ENCODE measurements at places on chromosomes 1 and 21.

GRCh38 chr1:180946056-180946455 lies 33.4 kb downstream of the KIAA1614 start:
- DNase-seq, result no peak

GRCh38 chr1:210536254-210536961 lies 207.7 kb downstream of the HHAT start:
- DNase-seq, result no peak

DNA sequence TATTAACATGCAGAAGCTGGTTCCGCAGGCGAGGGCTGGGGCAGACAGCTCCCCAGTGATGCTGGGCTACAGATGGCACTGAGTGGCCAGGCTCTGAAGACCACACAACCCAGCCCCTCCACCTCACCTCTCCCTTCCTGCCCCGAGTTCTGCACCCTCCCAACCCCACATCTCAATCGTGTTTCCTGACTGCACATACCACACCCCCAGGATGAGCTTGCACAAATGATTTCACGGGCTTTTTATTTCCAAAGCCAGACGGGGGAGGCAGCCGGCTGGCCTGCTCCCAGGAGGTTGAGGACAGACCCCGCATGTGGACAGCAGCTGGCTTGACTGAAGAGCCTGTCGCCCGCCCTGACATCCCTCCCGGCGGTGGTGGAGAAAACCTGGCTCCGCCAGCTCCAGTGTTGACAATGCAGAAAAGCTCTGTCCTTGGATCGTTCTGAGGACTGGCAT lies 21.4 kb upstream of the ALDH4A1 start:
- DNase-seq, result no peak

DNA sequence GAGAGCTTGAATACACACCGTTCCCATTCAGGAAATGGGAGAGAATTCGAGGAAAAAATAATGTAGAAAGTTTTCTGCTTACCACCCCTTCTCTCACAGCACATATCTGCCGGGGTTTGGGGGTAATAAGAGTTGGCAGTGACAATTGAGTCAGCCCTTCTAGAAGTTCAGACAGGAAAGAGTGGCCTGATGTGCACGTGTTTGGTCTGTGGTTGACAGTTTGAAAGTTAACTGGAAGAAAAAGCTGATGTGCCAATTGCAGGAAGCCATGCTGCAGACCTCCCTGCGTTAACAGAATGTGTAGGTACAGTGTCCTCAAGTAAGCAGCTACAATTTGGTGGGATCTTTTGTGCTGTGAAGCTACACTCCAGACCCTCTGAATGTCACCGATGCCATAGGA lies 50.9 kb downstream of the DHX9 start:
- no peak for DNase-seq

DNA sequence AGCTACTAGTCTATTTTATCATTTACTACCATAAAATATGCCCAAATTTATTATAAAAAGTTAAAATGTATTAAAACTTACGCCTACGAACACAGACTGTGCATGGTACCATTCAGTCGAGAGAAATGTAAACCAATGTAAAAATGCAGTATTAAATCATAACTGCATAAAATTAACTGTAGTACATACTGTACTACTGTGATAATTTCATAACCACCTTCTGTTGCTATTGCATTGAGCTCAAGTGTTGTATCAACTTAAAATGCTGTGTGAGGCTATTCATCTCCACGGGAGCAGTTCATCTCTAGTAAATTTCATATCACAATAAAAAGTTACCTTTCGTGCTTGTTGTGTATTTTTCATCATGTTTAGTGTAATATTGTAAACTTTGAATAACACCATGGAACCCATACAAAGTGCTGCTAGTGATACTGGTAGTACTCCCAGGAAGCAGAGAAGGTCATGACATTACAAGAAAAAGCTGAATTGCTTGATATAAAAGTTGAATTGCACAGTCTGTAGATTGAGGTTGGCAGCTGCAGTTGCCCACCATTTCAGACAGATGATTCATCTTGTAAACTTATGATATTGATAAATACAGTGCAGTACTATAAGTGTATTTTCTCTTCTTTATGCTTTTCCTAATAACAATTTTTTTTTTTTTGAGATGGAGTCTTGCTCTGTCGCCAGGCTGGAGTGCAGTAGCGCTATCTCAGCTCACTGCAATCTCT lies 19.0 kb upstream of the CENPF start:
- no peak for DNase-seq

DNA sequence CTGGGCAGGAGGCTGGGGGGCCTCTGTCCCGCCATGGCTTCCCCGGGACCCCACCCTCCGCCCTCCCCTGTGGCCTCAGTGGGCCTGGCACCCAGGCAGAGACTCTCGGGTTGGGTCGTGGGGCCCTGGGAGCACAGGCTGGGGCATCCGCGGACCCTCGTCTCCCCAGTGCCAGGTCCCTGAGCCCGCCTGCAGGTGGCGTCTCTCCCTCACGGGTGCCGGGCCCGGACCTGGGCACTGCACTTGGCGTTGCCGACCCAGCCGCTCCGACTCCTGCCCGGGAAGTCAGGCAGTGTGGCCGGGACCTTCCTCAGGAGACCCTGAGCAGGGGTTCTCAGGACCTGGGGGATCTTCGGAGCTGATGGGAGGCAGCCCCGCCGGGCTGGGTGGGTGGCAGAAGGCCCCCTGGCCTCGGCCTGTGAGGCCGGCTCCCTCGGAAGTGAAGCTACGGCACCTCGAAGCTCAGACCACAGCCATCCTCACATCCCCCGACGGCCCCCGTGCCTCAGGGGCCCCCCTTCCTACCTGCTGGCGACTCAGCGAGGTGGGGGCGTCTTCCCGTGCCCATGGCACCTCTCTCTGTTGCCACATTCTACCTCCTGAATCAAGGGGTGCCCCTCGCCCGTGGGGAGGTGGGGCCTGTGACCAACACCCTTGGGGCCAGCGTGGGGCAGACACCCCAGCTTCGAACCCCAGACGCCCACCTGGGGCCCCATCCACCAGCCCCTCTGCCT lies 6.4 kb upstream of the C1orf159 start:
- peak; percentile 69 for DNase-seq

- DNase-seq, result no peak
These were observed 107.2 kb downstream of the GLIS1 start for GRCh38 chr1:53631622-53632310.

Data from stimulated activated CD4-positive, alpha-beta T cell treated with anti-CD3 and anti-CD28 coated beads, TNF-alpha, amount 100 ng/mL, for 1 hour (primary cell).